GM19239 (cell line): ENCODE measurements at places on chromosomes 4 and X.

DNA sequence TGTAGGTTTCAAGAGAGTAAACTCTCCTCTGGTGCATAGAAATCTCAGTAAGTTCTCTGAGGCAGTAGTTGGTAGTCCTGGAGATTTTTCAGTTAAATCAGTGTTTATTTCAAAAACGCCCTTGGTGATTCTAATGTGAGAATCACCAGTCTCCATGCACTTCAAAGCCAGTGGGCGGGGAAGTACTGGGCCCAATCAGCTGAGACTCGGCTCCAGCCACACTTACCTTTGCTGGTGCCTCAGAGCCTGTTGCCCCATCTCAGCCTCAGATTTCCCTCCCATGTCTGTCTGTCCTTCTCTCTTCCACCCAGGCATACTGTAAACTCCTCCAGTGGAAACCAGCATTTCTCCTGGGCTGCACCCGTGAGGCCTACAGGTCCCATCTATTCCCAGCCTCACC, 7.4 kb upstream of the MGST2 start:
- no peak for DNase-seq

GRCh38 chrX:32293962-32294700, 917.2 kb downstream of the DMD start:
- DNase-seq = no peak

- no peak for DNase-seq
These were observed 9.3 kb upstream of the GPRIN3 start for GRCh38 chr4:89316931-89317366.

- DNase-seq = no peak
These were observed 562.4 kb downstream of the MAGEB5 start for GRCh38 chrX:26778320-26778888.

DNA sequence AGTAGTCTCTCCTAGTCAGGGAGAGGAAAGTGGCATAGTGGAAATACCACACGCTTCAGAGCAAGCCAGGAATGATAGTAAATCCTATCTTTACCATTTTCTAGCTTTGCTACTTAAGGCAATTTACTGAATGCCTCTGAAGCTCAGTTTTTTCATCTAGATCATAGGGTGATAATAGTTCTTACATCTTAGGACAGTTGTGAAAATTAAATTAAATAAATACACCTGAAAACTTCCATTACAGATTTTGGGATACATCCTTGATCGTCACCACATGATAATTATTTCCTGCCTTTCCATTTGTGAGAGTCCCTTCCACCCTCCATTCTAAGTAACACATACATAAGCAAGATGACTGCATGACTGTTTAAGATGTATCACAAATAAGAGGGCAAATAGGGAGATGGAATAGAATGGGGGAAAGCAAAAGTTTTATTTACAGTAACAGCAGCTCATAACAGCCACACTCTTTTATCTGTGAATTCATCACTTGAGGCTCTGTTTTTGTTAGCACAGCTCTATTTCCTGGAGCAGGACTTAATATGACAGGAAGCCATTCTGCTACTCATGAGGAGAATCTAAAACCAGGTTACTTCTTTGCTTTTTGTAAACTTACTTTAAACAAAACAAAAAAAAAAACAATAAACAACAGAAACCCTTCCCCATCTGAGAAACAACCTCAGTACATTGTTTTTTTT, 13.4 kb downstream of the P2RY10 start:
- DNase-seq = no peak

GRCh38 chrX:103615781-103616371, 8.1 kb downstream of the TCEAL3 start:
- DNase-seq = no peak

GRCh38 chr4:122203407-122203806, 51.3 kb downstream of the BLTP1 start:
- DNase-seq = no peak

DNA sequence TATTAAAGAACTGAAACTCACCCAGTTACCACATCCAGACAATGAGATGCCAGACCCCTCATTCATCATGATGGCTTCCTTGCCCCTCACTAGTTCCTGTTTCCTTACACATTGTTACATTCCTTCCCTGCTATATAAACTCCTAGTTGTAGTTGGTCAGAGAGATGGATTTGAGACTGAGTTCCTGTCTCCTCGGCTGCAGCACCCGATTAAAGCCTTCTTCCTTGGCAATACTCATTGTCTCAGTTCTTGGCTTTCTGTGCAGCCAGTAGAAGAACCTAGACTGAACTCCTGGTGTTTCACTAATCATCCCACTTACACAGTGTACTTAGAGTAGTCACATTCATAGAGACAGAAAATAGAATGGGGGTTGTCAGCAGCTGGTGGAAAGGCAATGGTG, 324.7 kb downstream of the TRIML1 start:
- no peak for DNase-seq

- DNase-seq = no peak
These were observed 2.3 kb upstream of the NR3C2 start for GRCh38 chr4:148444296-148445070.

DNA sequence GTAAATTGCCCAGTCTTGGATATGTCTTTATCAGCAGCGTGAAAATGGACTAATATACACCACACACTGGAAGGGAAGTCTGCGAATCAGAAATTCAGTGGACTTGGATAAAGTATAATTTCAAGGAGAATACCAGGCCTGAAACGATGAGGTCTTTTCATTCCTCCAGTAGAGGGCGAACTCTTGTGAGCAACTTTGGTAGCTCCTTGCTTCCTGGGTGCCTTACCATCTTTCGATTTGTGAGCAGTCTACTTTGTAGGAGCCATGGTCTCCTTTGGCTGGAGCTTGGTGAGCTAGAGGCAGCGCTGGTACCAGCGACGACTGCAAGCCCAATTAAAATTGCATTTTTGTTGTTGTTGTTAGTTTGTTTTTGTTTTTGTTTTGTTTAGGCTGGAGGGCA, 791.9 kb downstream of the FAT4 start:
- no peak for DNase-seq

DNA sequence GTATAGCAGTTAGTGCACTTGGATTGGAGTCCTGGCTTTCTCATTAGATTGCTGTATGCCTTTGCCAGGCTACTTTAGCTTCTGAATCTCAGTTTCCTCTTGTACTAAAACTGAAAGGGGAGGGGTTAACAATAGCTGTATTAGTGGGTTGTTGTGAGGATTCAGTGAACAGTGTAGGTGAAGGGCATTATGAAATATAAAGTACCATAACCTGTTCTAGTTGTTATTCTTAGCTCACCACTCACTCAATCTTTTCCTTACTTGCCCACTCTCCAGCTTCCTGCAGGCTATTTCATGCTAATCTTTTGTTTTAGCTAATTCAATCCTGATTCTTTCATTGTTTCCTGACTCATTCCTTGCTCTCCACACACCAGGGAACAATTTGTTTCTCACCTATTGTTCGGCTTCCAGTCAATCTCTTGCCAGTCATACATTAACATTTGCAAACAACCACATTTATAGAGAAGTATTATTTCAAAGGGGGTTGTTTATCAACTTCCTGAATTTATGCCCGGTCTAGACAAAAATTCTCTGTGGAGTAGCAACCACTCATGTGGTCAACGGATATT, 50.6 kb upstream of the EDA start:
- DNase-seq = no peak
